T follicular helper cell (primary cell): ENCODE measurements at places on chromosomes 12 and 14.

- DNase-seq = no peak
Measured at GRCh38 chr14:67916430-67916829, 96.9 kb downstream of the RAD51B start.

- peak; percentile 79 for DNase-seq
Measured at GRCh38 chr12:12611512-12612306, at the start of gene CREBL2. CREBL2 (plus strand) TSS chr12:12611876; CDS start chr12:12612173, 297 bp downstream.

GRCh38 chr12:117000316-117000715 is 89.6 kb downstream of the FBXW8 start:
- DNase-seq = no peak

- DNase-seq = no peak
Measured at GRCh38 chr12:50971946-50972345, 19.6 kb downstream of the HIGD1C start.

DNA sequence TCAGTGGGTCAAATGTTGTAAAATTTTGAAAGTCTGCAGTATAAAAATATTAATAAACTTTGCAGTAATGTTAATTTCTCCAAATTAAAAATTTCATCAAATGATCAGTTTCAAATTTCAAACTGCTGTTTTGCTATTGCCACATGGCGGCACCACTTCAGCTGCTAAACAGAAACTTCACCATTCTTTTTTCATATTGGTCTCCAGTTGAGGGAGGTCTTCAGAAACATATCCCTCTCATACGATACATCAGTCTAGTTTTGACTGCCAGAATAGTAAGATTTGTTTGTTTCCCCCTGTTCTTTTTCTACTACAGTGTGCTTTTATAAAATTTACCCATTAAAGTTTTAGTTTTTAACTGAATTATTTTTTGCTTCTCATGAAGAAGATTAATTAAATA is 4.2 kb upstream of the TRHDE start:
- DNase-seq = no peak

- no peak for DNase-seq
Measured at GRCh38 chr14:80269353-80269925, 58.1 kb upstream of the DIO2 start.

GRCh38 chr12:132510746-132511477 is 21.0 kb downstream of the FBRSL1 start:
- DNase-seq = no peak

- DNase-seq = no peak
Measured at GRCh38 chr14:92484132-92484823, 29.3 kb upstream of the RIN3 start.

GRCh38 chr14:58690801-58691516 is 53.2 kb downstream of the DACT1 start:
- no peak for DNase-seq

DNA sequence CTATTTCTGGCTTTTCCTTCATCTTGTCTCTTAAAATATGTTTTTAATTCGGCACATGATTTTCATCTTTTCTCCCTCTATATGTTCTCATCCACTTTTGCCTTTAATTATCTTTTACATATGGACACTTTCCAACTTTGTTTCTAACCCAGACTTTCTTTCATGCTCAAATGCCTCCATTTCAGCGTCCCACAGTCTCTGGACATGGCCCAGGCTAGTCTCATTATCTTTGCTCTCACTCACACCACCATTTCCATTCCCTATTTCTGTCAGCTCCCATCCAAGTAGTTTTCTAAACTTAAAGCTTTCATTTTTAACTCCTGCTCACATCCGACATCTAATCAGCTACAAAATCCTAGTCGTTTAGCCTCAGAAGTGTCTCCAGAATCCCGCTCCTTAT is 14.8 kb downstream of the GTF2H3 start:
- no peak for DNase-seq

GRCh38 chr12:108564724-108565123 is 2.3 kb downstream of the ISCU start:
- no peak for DNase-seq

DNA sequence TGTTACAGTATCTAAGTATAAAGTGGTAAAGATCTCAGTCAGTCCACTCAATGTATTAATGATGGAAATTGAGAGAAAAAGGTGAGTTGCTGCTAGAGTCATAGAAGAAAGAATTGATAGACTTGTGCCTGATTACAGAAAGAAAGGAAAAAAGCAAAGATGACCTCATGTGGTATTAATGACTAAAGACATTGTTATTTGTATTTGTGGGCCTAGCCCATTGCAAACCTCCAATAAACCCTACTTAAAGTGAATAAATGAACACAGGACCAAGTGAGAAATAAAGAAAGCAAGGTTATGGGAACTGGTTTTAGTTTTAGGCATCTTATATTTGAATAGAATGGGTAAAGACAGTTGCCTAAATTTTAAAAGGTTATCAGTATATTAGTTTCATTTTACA is 105.5 kb downstream of the SYT1 start:
- DNase-seq = no peak
